ENCODE measurements at places on chromosomes 13 and 19.

GRCh38 chr13:110525328-110526319 lies 35.9 kb downstream of the RAB20 start:
- H3K36me3 ChIP-seq, result no peaks in the 10 kb centered on the region
- no peaks in the 10 kb centered on the region for H3K27me3 ChIP-seq
- peak; percentile 24 for DNase-seq
- no peak overlapping the region for H3K4me3 ChIP-seq

DNA sequence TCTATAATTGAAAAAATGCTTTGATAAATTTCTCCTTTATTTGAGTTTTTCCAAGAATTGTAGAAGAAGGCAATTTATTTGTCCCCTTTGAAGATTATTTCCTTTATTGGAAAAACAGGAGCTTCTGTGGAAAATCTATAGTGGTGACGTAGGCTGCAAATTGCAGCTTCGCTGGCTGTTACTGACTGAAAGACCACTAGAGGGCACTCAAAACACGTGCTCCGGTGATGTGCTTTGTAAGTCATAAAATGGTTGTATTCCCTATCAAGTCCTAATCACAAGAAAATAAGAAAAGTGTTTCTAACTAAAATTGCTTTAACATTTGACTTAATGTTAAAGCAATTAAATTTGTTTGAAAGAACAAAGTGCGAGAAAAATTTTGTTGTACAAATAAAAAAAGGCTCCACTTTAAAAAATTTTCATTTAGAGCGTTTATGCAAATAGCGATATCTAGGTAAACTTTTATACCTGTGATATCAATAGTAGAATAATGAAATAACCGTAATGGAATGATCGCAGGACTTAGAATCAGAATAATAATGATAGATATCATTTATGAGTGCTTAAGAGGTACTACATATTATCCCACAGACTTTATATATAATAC lies 638.2 kb upstream of the SPRY2 start:
- H3K27ac ChIP-seq, result no peak overlapping the region
- H3K4me1 ChIP-seq, result no peaks in the 10 kb centered on the region
- peak; percentile 35 for DNase-seq
- H3K27me3 ChIP-seq, result no peaks in the 10 kb centered on the region

GRCh38 chr19:4415352-4415751 lies 12.9 kb downstream of the CHAF1A start:
- no peaks in the 10 kb centered on the region for H3K4me1 ChIP-seq
- H3K36me3 ChIP-seq, result peaks cover 40% of the 10 kb centered on the region
- no peak for DNase-seq
- no peak overlapping the region for H3K4me3 ChIP-seq
- H3K27ac ChIP-seq, result no peak overlapping the region

GRCh38 chr13:106398289-106398688 lies 137.2 kb downstream of the EFNB2 start:
- DNase-seq, result no peak
- no peak overlapping the region for H3K4me3 ChIP-seq
- no peaks in the 10 kb centered on the region for H3K4me1 ChIP-seq
- no peak overlapping the region for H3K27ac ChIP-seq
- H3K27me3 ChIP-seq, result peaks cover 2% of the 10 kb centered on the region

DNA sequence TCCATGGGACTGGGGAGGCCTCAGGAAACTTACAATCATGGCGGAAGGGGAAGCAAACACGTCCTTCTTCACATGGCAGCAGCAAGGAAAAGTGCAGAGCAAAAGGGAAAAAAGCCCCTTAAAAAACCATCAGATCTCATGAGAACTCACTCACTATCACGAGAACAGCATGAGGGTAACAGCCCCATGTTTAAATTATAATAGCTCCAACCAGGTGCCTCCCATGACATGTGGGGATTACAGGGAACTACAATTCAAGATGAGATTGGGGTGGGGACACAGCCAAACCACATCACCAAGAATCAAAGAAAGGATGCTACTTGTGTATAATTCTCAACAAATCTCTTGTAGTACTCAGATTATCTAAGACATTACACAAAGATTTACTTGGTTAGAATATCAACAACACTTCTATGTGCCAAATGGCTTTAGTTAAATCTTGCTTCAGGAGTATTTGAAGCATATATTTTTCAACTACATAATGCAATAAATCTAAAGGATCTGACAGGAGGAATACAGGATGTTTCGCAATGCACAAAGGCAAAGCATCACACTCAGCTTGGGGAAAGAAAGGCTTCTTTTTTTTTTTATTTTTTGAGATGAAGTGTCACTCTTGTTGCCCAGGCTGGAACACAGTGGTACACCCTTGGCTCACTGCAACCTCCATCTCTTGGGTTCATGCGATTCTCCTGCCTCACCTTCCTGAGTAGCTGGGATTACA lies 180.0 kb downstream of the LHFPL6 start:
- peaks cover 4% of the 10 kb centered on the region for H3K27me3 ChIP-seq
- no peaks in the 10 kb centered on the region for H3K36me3 ChIP-seq
- no peak for DNase-seq
- no peak overlapping the region for H3K4me3 ChIP-seq
- no peak overlapping the region for H3K27ac ChIP-seq

GRCh38 chr13:97316390-97316789 lies 94.3 kb downstream of the MBNL2 start:
- peaks cover 17% of the 10 kb centered on the region for H3K4me1 ChIP-seq
- no peaks in the 10 kb centered on the region for H3K27me3 ChIP-seq
- no peak overlapping the region for H3K4me3 ChIP-seq
- H3K27ac ChIP-seq, result no peak overlapping the region
- peaks cover 3% of the 10 kb centered on the region for H3K36me3 ChIP-seq

- peaks cover 39% of the 10 kb centered on the region for H3K36me3 ChIP-seq
- H3K27me3 ChIP-seq, result no peaks in the 10 kb centered on the region
- no peak overlapping the region for H3K27ac ChIP-seq
- DNase-seq, result no peak
Measured at GRCh38 chr13:20796791-20797508, 23.2 kb upstream of the EEF1AKMT1 start.
